CMK (cell line): ENCODE measurements at places on chromosomes 7 and 10.

GRCh38 chr7:86939197-86939814 lies 120.1 kb downstream of the ELAPOR2 start:
- peak; percentile 20 for DNase-seq

DNA sequence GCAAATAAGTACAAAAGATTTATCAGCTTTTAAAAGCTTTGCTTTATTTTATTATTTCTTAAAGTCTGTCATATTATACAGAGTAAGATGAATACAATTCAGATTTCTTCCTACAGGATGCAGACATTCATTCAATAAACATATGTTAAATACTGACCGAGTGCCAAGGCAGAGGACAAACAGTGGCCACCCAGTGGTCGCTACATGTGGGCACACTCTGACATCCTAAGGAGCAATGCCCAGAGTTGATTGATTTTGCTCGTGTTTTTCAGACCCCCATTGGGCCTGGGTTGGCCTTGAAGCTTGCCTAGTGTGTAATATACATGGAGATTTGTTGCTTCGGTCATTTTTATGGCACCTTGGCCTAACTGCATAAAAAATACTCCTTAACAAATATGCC lies 201.2 kb downstream of the CCDC3 start:
- no peak for DNase-seq

DNA sequence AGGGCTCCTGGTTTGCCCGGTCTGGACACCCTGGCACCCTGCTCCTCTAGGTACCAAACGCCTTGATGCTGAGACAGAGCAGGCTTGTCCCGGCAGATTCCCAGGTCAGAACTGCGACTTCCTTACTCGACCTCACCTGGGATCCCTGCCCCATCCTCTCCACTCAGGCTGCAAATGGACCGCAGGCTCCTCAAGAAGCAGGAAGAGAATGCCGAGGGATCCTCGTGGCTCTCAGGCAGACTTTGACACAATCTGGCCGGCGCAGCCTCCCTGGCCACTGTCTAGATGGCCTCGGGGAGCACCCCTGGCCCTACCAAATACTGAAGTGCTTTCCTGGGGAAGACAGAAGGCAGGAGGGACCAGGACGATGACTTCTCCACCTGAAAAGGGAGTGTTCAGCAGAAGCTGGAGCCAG lies 421 bp upstream of the NODAL start:
- no peak for DNase-seq

GRCh38 chr7:109772161-109772560 lies 1202.5 kb downstream of the DNAJB9 start:
- no peak for DNase-seq

GRCh38 chr7:98192781-98193457 lies 18.3 kb upstream of the BHLHA15 start:
- DNase-seq: no peak

DNA sequence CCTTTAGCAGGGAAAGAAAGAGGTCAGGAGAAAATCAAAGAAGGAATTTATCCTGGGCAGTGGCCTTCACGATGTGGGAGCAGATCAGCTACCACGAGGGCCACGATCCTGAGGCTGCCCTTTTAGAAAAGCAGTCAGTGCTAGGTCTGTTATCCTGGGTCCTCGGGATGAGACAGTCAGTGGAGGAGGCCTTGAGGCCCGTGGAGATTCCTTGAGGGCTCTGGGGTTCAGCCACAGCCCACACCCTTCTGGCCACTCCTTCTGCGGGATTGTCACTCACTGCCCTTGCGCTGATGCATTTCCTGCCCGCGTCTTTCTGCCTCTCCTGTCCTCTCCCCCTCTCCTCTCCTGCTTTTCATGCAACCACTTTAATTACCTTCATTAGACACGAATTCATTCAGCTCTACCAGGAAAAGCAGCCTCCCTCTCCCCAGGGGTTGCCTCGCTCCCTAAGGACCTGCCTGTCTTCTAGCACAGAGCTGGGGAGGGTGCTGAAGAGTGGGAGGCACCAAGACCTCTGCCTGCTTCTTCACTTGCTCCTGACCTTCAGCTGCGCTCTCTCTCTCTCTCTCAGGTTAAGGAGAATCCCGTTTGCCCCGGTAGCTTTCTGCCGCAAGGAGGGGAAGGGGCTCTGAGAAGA lies 42.6 kb upstream of the LRRC4 start:
- DNase-seq: no peak

DNA sequence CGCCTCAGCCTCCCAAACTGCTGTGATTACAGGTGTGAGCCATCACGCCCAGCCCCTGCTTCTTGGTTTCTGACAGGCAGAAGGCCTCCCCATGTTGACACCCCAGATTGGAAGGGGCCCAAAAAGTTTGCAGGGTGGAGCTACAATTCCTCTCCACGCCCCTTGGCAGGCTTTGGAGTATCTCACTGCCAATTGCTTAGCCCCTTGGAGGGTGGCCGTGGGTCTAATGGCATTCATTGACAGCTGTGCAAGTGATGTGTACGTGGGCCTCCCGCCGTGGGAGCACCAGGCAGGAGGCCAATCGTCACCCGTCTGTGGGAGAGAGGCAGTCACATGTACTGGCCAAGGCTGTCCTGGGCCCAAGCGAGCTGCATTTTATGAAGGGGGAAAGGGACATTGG lies 73.7 kb upstream of the PPIF start:
- no peak for DNase-seq

DNA sequence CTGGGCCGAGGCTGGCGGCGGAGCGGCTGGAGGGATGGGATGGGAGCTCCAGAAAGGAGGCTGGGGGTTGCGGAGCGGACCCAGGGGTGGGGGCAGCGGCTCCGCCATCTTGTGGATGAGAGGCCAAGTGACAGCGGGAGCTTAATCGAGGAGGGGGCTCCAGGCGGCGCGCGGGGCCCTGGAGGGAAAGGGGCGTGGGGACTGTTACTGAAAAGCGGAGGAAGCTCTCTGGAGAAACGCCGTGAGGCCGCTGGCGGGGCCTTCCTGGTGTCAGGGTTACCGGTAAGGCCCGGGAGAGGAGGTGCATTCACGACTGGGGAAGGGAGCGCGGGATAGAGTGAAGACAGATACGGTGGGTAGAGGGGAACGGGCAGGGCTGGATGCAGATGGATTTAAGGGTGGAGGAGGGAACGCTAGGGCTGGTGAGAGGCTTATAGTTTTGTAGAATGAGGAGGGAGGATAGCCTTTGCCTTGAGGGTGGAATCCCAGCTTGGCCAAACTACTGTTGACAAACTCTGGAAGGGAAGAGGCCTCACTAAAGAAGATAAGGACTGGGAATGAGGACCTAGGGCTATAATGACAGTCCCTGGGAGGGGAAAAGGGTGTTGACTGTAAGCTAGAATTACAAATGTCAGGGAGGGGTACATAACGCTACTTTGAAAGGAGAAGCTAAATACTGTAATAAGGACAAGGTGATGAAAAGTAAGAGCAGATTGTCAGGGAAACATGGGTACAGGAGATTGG lies 535 bp downstream of the BTRC start:
- peak; percentile 35 for DNase-seq

DNA sequence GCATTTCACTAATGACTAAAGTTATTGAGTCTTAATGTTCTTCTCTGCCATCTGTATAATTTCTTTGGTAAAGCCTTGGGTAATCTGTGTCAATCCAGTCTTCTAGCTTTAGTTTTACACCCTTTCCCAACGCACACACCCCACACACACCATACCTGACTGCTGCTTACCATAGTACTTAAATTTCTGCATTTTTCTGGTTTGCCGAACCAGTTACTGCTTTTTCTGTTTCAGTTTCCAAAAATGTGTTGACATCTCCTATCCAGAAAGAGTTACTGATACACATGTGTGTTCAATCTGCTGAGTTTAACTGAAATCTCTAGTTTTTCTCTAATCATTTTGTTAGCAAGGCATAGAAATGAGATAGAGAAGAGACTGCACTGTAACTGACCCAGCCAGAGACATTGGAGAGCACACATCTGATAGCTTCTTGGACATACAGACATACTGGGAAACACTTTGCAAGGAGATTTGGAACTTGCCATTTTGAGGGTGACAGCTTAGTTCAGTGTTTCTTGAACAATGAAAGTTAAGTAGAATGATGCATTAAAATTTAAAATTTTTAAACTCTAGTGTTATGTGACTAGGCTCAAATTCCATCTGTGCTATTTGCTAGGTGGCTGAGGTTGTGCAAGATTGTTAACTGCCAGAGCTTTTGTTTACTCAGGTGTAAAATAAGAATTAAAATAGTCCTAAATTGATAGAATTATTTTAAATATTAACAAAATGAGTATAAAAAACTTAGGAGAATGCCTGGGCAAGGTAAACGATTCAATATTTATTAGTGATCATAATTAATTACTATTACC lies 807.6 kb downstream of the DNAJB9 start:
- DNase-seq: no peak

- DNase-seq: no peak
These were observed 289.0 kb downstream of the TWIST1 start for GRCh38 chr7:18828260-18828993.

- no peak for DNase-seq
These were observed 1.4 kb downstream of the ATP5F1C start for GRCh38 chr10:7789390-7789789.

DNA sequence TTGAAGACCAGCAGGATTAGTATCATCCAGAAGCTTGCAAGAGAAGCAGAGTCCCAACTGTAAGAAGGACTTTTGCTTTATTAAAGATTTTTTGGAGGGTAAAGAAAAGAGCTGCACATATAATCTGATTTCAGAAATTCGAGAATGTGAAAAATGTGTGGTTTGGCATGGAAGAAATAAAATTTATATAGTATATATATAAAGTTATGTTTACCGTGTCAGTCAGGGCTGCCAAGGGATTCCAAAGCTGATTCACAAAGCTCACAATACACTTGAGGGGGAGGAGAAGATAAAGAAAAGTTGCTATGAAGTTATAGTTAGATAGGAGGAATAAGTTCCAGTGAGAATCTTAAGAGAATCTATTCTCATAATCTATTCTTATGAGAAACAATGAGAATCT lies 231.8 kb upstream of the CACNA2D1 start:
- no peak for DNase-seq

GRCh38 chr10:71520042-71520441 lies 123.3 kb downstream of the CDH23 start:
- DNase-seq: no peak

DNA sequence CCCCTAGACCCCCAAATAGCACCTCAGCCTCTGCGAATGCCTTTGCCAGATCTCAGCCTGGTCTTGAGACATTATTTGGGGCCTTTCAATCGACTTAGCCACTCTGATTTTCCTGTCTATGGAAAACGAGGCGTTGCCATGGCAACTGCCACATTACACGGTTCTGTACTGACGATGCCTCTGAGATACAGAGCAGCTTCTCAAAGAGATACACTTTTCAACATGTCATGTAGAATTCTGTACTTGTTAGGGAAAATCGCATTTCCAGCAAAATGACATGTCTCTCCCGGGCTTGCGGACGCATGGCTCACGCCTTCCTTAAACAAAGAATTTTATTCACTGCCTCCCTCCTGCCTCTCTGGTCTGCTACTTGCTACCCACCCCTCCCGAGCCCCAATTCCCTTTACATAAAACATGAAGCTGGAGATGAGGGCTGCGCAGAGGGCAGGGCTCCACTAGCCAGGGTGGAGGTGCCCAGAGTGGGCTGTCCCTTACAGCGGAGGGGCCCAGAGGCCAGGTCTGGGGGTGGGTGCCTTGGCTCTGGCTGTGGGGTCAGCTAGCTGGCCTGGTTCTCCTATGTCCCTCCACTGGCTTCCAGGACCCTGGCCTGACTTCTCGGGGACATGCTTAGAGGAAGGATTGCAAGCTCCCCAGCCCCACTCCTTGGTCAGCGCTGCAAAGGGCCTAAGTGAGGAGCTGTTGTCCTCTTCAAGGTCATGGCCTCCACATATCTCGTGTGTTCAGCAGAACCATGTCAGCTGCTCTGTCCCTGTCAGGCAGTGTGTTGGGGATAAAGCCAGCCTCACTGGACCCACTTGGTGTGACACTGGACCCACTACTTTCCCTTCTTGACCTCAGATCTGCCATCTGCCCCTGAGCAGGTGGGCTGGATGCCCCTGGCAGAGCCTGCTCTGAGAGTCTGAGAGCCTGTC lies 342.5 kb downstream of the RPS24 start:
- DNase-seq: no peak

DNA sequence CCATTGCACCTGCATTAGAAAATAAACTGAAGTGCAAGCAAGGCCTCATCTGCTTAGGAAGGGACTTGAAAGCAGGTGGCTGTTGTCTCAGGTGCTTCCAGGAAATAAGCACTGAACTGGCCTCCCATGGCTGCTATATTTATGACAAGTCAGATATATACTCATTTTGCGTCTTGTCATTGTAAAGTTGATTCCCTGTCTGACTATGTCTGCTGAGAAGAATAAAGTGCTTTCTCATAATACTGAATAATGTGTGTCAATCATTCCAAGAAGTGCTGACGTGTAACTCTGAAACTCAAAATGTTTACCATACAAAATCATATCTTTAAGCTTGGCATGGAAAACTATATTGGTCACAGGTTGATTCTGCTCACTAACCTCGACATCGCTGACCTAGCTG lies 44.9 kb upstream of the SVOPL start:
- no peak for DNase-seq

DNA sequence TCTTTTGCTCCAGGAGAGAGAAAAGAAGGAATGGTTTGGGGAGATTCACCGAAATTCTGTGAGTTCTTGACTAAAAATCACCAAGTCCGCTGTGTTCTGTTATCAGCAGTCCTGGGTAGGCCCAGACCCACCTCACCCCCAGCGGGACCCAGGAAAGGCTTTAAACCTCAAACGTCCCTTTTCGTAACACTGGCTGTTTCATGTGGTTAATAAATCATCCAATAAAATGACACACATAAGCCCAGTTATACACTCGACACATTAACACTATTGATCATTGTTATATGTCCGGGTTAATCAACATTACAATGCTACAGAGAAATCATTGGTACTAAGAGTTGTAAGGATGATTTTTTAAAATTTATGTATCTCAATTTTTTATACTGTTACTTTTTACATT lies 25.2 kb downstream of the DIP2C start:
- DNase-seq: no peak

DNA sequence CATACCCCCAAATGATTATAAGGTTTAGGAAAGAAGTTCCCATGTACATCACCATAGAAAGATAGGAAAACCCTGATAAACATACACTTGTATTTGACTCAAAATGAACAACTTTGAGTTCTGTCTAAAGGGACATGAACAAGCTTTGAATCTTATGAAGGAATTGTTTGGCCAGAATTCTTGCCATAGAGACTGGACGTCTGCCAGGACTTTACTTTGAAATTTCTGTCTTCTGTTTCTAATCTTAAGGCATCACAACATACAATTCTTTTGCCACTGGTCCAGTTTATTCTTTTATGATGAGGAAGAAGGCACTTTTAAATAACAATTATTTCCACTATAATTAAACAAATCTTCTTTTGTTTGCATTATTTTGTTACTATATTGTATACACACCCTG lies 26.2 kb upstream of the CYP26C1 start:
- DNase-seq: no peak

- no peak for DNase-seq
These were observed 97.4 kb downstream of the FOXL3 start for GRCh38 chr7:387132-388022.

GRCh38 chr10:88107296-88108097 lies 244.1 kb downstream of the PTEN start:
- DNase-seq: no peak

- DNase-seq: no peak
These were observed 2.9 kb downstream of the EIF3B start for GRCh38 chr7:2357571-2357970.
